ENCODE measurements at places on chromosomes 2 and 18. TPM values are rescaled to one million over a fixed set of nuclear protein-coding genes. Genes with fewer than 3 reads are reported as not detected.

Gene GALR1
- total RNA-seq, result not detected

Gene MC2R
- not detected for total RNA-seq

Gene EGR4
- total RNA-seq, result not detected

Gene LIMS4
- 11.3 TPM for total RNA-seq

Gene RAB6C
- not detected for total RNA-seq

Gene TRABD2A
- total RNA-seq, result 0.14 TPM

- DNase-seq, result no peak
Measured at GRCh38 chr2:102657770-102658169, 38.4 kb downstream of the SLC9A2 start.

DNA sequence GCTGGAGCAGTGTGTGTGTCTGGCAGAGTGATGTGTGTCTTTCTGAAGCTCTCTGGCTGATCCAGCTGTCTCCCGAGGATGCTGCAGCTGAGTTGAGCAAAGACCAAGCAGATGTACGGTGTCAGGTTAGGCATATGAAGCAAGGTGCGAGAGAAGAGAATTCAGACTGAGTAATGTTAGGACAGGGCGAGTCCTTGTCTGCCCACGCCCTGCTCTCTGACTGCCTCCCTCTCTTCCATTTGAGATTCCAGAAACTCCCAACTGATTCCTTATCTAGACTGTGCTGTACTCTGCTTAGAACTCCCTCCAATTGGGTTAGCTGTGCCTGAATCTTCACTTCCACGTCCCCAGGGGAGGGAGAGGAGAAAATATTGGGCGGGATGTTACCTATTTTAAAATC lies 25.7 kb upstream of the LPIN1 start:
- DNase-seq, result no peak

GRCh38 chr2:148965623-148966437 lies 72.7 kb upstream of the LYPD6B start:
- no peak for DNase-seq

- DNase-seq, result no peak
Measured at GRCh38 chr2:56831780-56832179, 648.0 kb downstream of the CCDC85A start.

DNA sequence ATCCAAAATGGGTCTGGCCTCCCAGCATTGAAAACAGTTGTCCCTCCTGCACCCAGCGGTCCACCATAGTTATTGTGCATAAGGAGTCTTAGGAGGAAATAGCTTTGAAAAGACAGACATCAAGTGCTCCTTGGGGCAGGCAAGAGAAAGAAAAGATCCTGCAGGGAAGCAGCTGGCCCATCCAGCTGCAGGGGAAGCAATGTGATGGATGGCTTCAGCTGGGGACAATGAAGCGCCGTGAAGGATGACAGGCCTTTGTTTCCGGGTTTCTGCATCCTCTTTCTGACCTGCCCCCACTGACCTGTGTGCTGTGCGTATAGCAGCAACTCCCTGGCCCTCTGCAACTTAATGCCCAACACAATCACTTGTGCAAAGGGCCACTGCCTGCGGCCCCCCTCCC lies 142.9 kb upstream of the NCKAP5 start:
- no peak for DNase-seq

GRCh38 chr2:216822470-216822869 lies 37.4 kb downstream of the TNP1 start:
- DNase-seq, result no peak

DNA sequence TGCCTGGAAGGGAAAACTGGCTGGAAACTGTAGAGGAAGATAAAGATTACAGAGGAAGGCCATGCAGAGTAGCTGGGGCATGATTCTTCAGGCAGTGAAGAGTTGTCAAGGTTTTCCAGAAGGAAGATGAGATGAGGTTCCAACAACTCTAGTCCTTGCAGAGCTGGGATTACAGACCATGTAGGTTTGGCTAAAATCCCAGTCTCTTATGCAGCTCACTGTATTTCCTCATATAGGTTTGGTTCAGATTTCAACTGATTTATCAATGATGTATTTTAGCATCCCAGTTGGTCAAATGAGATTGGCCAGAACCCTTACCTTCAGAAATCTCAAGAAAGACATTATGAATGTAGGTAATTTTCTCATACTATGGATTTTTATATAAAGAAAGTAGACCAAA lies 16.4 kb downstream of the FAP start:
- DNase-seq, result no peak

- no peak for DNase-seq
Measured at GRCh38 chr2:218782528-218782844, 539 bp downstream of the CYP27A1 start.

GRCh38 chr2:190947711-190948251 lies 66.2 kb downstream of the STAT1 start:
- no peak for DNase-seq

DNA sequence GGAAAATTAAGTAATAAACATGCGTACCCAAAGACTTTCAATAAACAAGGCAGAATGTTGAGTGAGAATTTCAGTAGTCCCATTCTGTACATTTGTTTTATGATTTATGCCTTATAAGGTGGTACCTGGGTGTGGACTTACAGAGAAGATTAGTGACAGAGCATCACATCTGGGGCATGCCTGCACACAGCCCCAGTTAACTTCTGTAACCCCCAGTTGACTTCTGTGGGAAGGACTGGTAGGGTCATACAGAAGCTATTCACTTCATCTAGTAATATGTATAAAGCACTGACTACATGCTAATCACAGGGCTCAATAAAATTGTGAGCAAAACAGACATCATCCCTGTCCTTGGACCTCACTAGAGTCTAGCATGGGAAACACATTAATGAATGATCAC lies 16.1 kb downstream of the MREG start:
- no peak for DNase-seq

- no peak for DNase-seq
Measured at GRCh38 chr18:25033747-25034471, 318.1 kb downstream of the ZNF521 start.

DNA sequence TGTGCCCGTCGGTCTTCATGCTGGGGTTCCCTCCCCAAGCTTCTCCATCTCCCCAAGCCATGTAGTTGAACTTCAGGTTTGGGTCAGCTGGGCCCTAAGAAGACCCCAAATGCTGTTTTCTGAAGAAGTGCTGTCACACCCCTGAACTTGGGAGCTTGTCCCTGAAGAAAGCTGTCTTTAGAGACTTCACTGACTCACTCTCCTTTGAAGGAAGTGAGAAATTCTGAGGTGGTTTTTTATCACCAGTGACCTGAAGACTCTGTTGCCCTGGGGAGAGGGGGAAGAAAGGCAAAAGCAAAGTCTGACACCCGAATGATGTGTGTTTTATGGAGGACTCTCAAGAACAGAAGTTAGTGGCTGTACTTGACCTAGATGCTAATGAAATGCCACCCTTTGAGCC lies 83.6 kb upstream of the BCL2L11 start:
- no peak for DNase-seq

DNA sequence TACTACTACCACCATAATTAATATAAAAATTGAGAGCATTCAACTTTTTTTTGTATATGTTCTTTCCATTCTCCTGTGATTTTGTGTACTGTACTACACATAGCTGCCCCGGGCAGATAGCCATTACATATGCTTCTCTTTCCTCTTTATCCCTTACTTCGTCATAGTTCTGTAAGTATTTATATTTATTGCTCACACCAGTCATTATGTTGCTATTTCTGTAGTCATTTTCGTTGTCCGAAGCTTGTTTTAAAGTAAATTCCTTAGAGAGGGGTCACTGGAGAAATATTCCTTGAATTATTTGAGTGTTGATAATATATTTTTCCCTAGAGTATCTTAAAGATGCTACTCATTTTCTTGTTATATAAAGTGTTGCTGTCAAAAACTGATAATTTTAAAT lies 144.0 kb downstream of the CLIP4 start:
- no peak for DNase-seq

DNA sequence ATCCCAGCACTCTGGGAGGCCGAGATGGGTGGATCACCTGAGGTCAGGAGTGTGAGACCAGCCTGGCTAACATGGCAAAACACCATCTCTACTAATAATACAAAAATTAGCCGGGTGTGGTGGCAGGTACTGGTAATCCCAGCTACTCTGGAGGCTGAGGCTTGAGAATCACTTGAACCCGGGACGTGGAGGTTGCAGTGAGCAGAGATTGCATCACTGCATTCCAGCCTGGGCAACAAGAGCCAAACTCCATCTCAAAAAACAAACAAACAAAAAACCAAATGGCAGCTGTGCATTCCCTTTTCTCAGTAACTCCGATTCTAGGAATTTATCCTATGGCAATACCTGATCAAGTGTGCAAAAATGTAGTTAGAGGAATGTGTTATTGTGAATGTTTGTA lies 4.7 kb upstream of the GRHL1 start:
- no peak for DNase-seq

- no peak for DNase-seq
Measured at GRCh38 chr2:221715523-221716247, 143.6 kb upstream of the EPHA4 start.

DNA sequence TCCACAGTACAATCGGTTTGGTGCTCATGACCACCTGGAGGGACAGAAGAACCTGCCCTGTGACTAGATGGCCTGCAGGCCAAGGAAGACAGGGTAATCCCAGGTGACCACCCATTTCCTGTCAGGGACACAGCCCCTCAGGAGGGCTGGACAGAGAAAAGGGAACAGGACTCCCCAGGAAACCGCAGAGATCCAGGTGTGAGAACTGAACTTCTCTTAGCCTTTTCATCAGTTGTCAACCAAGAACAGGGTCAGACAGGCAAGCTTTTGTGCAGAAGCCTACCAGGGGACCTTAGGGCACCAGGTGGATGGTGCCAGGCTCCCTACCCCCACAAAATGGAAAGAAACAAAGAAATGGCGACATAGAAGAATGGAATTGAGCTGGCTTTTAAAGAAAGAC lies 132.3 kb downstream of the HDAC4 start:
- no peak for DNase-seq

GRCh38 chr18:51068105-51068504 lies 38.1 kb downstream of the SMAD4 start:
- DNase-seq, result no peak

GRCh38 chr18:59323931-59324622 lies 5.6 kb upstream of the CPLX4 start:
- DNase-seq, result no peak

GRCh38 chr2:68088940-68089339 lies 26.1 kb upstream of the C1D start:
- no peak for DNase-seq

DNA sequence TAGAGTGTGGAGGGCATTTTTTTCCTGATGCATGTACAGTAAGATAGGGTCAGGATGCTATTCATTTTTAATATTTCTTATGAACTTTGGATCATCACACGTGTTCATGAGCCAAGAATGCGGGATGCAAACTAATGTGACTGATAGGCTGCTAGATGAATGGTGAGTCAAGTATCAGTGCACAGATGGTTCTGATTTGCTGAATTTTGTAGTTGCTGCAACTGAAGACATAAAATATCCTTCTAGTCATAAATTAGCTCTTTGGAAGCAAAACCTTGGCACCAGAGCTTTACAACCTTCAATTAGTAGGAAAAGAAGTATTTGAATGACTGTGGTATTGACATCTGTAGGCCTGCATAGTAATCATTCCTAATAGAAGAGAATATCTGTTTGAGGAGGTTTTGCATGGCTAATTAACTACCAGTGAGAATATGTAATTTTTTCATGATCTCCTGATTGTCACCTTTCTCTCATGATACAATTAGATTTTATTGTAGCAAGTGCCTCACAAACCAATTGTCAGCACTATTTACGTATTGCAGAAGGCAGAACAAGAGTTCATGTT lies 94.0 kb downstream of the VRK2 start:
- DNase-seq, result no peak

- DNase-seq, result no peak
Measured at GRCh38 chr2:45316576-45317338, 294.3 kb downstream of the SRBD1 start.

GRCh38 chr2:128410758-128411215 lies 92.1 kb upstream of the HS6ST1 start:
- DNase-seq, result peak; percentile 3

- no peak for DNase-seq
Measured at GRCh38 chr2:127566139-127566417, 30.6 kb downstream of the MYO7B start.
